ENCODE measurements at places on chromosomes 13 and 19. TPM values are rescaled to one million over a fixed set of nuclear protein-coding genes. Genes with fewer than 3 reads are reported as not detected.
A peak's percentile ranks its signal among the peaks of the same experiment; 100 is the strongest.

The GPC6 gene
- total RNA-seq = 1.4 TPM

The ZNF548 gene
- total RNA-seq = 16.1 TPM

The KLC3 gene
- total RNA-seq = not detected

The ZNF83 gene
- total RNA-seq = 16.8 TPM

The ATP1A3 gene
- total RNA-seq = 242 TPM

The ITM2B gene
- 386 TPM for total RNA-seq

The NLRP9 gene
- total RNA-seq = not detected

The GNG7 gene
- 30.9 TPM for total RNA-seq

DNA sequence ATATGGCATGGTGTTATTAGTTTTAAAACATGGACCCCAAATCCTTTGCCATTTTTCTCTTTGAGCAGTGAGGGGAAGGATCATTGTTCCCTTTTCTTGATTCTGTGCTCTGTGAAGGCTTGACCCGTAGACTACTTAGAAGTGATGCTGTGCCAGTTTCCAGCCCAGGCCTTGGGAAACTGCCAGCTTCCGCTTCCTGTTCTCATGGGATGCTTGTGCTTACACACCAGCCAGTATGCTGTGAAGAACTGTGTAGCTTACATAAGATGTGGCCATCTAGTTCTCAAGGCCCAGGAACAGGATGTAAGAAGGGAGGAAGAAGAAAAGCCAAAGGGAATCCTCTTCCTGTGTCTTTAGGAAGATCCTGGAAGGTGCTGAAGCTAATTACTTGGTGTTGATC, 180.9 kb downstream of the PCCA start:
- peak; percentile 78 for DNase-seq

DNA sequence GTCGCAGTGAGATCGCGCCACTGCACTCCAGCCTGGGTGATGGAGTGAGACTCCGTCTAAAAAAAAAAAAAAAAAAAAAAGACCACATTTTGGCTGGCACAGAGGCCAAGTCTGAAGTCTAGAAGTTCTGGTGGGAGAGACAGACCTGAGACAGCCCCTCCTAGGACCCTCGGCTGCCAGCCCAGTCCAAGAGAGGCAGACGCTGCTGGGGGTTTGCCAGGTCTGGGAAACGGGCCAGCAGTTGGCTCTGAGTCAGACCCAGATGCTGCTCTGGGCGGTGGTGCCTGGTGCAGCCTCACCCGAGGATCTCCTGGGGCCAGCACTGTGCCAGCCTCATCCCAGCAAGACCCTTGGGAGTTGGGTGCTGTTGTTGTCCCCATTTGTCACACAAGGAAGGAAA, 5.8 kb downstream of the FCHO1 start:
- DNase-seq = no peak

DNA sequence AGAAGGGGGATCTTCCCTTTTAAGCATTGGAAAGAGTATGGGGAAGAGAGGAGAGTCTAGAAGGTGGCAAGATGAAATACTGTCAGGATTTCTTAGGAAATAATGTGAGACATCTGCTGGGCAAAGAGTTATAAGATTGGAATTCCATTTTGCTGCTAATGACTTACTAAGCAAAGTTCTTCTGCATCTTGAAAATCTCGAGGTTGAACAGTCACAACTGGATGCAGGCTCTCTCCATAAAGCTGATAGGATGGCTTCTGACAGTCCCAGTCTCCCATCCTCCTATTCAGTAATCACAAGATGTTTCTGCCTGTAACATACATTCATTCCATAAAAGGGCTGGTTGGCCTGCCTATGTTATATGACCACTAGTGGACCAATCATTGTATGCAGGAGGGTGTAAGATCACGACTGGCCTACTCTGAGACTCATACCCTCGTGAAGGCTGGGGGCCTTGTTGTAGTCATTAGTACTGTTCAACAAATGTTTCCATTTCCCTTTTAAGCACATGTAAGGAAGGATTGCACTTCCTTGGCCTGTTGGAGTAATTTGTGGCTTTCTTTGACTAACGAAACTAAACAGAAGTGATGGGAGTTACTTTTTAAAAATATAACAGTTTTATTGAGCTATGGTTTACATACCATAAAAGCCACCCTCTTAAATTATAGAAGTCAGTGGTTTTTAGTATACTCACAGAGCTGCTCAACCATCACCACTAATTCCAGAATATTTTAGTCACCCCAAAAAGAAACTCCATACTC, 45.0 kb upstream of the TDRD3 start:
- DNase-seq = no peak

- no peak for DNase-seq
Observed at GRCh38 chr13:28501547-28501946, 6.6 kb upstream of the FLT1 start.

DNA sequence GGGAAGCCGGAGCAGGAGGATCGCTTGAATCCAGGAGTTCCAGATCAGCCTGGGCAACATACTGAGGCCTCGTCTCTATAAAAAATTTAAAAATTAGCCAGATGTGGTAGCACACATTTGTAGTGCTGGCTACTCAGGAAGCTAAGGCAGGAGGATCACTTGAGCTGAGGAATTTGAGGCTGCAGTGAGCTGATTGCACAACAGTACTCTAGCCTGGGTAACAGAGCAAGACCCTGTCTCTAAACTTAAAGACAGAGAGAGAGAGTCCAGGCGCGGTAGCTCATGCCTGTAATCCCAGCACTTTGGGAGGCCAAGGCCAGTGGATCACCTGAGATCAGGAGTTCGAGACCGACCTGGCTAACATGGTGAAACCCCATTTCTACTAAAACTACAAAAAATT, 4.4 kb downstream of the IFNL3 start:
- DNase-seq = no peak

GRCh38 chr19:16061943-16062342, 14.4 kb upstream of the TPM4 start:
- no peak for DNase-seq

DNA sequence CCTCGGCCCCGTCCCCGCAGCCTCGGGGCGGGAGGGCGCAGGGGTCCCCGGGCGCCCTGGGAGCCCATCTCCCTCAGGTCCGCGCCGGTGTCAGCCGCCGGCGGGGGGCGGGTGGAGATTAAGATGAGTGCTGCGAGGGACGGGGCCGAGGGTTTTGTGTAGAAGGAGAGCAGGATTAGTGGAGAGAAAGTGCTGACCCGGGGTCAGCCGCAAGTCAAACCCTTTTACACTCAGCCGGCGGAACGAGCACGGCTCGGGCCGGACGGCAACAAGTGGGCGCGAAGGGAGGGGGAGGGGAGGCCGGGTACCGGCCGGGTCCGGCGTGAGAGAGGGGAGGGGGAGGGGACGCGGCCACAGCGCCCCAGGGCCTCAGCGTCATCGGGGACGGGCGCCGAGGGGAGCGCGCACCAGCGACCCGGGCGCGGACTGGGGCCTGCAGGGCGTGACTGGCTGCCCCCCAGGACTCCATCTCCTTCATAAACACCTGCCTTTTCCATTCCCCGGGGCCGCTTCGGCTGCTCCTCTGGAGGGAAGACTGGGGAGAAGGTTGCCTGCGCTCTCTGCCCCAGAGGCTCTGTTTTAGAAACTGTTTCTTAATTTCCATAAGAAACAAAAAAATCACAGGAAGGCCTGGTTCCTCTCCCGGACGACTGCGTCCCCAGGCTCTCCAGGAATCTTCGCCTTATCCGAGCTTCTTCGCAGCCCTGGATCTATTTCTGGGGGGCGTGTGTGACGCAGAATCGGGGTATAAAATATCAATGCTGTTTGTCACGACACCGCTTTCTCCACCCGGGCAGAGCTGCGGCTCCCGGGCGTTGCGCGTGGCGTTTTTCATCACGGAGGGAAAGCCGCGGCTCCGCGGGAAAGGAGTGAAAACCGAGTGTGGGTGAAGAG, 6.5 kb downstream of the SOX1 start:
- no peak for DNase-seq

DNA sequence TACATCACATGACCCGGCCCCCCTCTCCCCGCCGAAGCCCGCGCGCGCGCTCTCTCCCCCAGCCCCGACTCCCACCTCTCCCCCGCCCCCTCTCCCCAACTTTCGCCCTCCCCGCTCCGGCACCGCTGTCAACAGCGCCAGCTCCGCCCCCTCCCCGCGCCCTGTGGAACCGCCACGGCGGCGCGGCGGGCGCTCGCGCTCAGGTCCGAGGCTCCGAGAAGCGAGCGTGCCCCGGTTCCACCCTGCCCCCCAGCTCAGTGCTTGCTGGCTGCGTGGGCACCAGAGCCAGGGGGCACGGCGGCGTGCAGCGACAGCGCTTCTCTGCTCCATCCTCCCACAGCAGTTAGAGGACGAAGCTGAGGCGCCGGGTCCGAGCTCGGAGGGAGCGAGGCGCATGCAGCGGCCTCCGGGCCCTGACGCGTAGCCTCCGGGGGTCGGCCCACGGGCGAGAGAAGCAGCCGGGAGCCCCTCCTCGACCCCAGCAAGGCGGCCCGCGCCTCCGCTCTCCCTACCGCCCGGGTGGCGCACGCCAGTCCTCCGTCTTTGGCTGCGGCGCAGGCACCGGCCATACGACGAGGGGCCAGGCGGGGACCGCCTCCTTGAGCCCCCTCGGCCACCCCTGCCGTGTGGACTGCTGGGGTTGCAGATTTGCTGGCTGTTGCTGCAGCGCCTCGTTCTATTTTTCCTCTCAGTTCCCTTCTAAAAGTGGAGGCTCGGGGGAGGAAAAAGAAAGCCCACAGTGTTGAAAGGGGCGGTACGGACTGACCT, 109.5 kb downstream of the KCNRG start:
- peak; percentile 98 for DNase-seq

DNA sequence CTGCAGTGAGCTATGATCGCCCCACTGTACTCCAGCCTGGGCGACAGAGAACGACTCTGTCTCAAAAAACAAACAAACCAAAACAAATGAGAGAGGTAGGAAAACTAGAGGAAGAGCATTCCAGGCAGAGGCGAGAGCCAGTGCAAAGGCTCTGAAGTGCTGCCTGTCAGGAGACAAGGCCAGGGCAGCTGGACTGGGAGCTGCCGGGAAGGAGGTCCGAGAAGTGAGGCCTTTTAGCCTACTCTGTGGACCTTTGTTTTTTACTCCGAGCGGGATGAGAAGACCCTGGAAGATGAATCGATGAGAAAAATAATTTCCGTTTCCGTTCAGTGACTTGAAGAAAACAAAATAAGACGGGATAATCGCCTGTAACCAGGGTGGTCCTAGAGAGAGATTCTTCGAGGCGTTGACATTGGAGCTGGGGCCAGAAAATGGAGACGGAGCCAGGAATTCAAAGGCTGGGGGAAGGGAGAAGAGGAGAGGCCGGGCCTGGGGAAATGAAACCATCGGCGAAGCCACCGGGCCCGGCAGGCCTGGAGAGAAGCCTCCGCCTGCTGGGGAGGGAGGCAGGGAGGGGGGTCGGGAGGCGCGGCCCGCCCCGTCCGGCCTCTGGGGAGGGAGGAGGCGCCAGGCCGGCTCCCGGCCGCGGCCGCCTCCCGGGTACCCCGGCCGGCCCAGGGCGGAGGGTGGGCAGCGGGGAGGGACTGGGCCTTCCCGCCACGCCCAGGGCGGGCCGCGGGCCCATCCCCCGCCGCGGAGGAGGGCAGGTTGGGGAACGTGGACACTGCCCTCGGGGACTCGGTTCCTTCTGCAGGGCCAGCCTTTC, 7.8 kb upstream of the SERTAD1 start:
- DNase-seq = peak; percentile 93

- peak; percentile 92 for DNase-seq
Observed at GRCh38 chr19:801030-801860, 4.0 kb downstream of the PTBP1 start.

DNA sequence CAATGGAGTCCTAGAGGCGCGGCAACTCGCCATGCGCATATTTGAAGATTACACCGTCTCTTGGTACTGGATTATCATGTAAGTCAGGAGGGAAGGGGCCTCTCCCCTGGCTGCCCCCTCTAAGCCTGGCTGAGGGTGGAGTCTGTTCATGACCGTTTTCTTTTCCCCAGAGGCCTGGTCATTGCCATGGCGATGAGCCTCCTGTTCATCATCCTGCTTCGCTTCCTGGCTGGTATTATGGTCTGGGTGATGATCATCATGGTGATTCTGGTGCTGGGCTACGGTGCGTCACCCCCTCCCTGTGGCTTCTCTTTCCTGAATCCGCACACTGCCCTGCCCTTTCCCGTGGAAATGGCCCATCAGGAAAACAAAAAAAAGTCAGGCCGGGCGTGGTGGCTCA, 6.5 kb downstream of the SLC44A2 start:
- DNase-seq = no peak

GRCh38 chr13:112750570-112750969, 60.7 kb downstream of the ATP11A start:
- DNase-seq = no peak

GRCh38 chr13:88022431-88023208, 351.4 kb downstream of the SLITRK5 start:
- DNase-seq = no peak

DNA sequence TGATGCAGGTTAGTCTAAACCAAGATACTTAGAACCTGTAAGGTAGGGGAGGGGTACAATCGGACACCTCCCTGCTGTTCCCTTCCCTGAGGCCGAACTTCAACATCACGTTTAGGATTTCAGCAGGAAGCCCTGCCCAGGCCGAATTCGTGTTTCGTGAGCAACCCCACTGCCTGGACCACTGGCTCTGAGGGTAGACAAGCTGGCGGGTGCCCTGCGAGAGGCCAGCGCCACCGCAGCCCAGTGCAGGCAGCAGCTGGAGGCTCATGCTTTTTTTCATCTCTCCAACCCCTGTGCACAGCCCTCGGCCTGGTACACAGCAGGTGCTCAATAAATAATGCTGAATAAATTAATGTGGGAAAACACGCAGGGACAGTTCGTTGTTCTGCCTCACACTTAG, 7.7 kb downstream of the HOMER3 start:
- DNase-seq = no peak

DNA sequence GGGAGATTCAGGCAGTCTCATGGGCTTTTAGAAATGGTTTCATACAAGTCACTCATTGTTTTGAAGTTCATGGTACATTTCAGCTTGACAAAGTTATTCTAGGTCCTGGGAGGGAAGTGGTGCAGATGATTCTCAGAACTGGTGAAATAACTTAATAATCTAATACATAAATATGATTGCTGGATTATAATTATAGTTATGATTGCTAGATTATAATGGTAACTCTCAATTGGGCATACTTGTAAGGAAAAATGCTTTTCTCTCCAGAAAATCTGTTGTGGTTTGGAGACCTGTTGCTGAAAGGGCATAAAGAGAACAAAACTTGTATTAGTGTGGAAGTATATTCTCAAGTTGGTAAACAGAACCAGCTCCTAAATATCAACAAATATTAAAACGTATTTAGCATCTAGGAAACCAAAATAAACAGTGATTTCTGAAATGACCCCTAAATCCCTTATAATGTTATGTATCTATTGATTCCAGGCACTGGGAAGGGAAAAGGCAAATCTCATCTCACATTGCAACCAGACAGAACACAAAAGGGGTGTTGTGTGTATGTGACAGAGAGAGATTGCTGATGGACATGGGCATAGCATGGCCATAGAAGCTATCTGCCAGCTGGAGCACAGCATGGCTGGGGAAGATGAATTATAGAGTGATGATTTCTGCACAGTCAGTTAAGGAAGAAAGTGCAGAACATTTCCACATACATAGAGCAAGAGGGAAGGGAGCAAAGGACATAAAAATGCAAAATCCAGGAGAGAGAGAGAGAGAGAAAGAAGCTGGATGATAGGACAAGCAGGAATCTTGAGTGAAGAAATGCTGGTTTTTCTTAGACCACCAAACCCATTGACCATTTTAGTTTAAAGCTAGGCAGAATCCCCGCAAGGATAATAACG, 87.1 kb upstream of the FRY start:
- DNase-seq = no peak

Measured in cardiac septum (tissue), 1 donor.